ENCODE measurements at places on chromosomes 11 and 22. TPM values are rescaled to one million over a fixed set of nuclear protein-coding genes. Genes with fewer than 3 reads are reported as not detected.

- no peaks in the 10 kb centered on the region for H3K36me3 ChIP-seq
- no peaks in the 10 kb centered on the region for H3K4me1 ChIP-seq
- no peak overlapping the region for H3K27ac ChIP-seq
- no peak for DNase-seq
- H3K27me3 ChIP-seq = no peaks in the 10 kb centered on the region
Observed at GRCh38 chr11:32148895-32149294, 58.0 kb downstream of the RCN1 start.

DNA sequence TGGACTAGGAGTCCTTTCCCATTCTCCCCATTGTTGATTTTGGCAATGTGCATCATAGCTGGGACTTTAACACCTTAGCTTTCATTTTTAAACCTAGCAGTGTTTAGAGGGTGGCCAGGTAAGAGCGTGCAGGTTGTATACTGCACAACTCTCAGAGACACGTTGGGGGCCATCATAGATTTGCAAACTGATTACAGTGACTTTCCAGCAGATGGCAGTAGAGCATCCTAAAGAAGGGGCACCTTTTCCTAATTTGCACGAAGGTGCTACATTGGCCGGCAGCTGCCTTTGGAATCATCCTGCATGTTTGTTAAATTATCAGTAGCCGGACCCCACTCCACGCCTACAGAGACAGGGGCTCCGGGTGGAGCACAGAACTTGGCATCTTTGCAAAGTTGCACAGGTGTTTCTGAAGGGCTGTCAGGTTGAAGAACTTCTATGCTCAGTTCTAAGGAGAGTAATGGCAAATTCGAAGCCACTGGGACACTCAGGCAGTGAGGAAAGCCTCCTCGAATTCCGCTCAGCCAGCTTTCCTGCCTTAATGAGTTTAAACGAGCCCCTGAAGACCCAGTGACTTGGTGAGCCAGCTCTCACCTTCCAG, 7.7 kb downstream of the LHFPL7 start:
- H3K27ac ChIP-seq = no peak overlapping the region
- DNase-seq = peak; percentile 55
- H3K36me3 ChIP-seq = no peaks in the 10 kb centered on the region
- no peaks in the 10 kb centered on the region for H3K27me3 ChIP-seq
- no peak overlapping the region for H3K4me3 ChIP-seq
- no peaks in the 10 kb centered on the region for H3K4me1 ChIP-seq

DNA sequence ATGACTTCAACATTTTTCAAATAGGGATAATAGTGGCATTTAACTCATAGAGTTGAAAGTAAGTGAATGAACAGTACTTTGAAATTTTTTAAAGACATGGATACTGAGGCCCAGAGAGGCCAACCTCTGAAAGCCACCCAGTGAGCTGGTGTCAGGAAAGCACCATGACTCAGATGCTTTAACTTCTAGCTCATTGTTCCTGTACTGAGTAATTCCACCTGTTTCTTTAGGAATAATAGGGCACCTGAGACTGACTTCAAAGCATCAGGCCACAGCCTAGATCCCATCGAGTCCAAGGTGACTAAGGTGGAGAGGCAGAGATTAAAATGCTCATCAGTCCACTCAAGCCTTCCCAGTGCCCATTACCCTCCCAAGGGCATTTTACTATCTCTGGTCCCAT, 491.8 kb upstream of the TENM4 start:
- H3K4me3 ChIP-seq = no peak overlapping the region
- no peaks in the 10 kb centered on the region for H3K4me1 ChIP-seq
- H3K27me3 ChIP-seq = no peaks in the 10 kb centered on the region
- H3K36me3 ChIP-seq = no peaks in the 10 kb centered on the region
- DNase-seq = no peak

The APOBEC3B gene
- 28.1 TPM for total RNA-seq

DNA sequence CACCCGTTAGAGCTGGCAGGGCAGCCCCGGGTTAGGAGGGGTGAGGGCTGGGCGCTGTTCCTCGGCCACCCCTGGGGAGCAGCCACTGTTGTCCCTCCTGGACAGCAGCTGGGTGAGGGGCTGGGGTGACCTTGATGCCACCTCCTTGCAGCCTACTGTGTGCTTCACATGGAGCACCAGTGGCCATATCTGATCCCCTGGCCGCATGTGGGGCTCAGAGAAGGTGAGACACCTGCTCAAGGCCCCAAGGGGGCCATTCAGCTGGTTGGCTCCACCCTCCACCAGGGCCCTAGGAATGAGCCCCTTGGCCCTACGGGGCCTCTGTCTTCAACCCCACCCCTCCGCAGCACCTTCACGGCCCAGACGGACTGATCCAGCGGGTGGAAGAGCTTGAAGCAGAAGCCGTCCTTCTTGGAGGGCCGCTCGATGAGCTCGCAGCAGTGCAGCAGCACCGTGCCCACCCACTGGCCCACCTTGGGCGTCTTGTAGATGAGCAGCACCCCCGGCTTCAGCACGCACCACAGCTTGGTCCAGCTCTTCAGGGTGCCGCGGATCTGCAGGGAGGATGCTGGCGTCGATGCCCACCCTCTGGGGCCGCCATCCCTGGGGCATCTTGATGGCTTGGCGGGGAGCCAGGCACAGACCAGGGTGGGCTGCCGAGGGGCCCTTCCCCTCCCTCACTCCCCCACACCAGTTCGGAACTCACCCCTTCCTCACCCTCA, 44.9 kb downstream of the OSBPL5 start:
- no peak for DNase-seq
- H3K27ac ChIP-seq = no peak overlapping the region
- H3K36me3 ChIP-seq = peaks cover 24% of the 10 kb centered on the region
- H3K4me3 ChIP-seq = no peak overlapping the region

GRCh38 chr11:35302398-35302797, 117.0 kb downstream of the SLC1A2 start:
- H3K4me3 ChIP-seq = no peak overlapping the region
- no peaks in the 10 kb centered on the region for H3K4me1 ChIP-seq
- H3K36me3 ChIP-seq = no peaks in the 10 kb centered on the region
- no peak overlapping the region for H3K27ac ChIP-seq

DNA sequence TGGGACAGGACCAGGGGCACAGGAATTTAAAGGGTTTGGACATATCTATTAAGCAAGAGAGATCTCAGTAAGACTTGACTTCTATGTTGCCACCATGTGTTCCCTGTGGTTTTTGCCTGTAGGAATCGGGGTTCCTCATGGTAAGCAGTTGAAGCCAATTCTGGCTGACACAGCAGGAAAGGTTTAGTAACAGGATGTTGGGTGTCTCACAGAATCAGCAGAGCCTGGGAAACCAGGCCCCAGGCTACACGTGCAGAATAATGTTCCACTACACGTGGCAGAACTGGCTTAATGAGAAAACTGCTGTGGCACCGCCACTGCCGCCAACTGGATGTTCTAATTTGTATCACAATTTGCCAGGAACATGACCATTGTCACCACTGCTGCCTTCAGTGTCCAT, 264.6 kb upstream of the PLET1 start:
- no peak for DNase-seq
- H3K4me1 ChIP-seq = no peaks in the 10 kb centered on the region
- no peak overlapping the region for H3K4me3 ChIP-seq
- H3K27me3 ChIP-seq = no peaks in the 10 kb centered on the region
- H3K27ac ChIP-seq = no peak overlapping the region
- no peaks in the 10 kb centered on the region for H3K36me3 ChIP-seq

GRCh38 chr11:1518301-1518700, 31.7 kb upstream of the MOB2 start:
- no peak overlapping the region for H3K27ac ChIP-seq
- no peaks in the 10 kb centered on the region for H3K4me1 ChIP-seq
- no peak overlapping the region for H3K4me3 ChIP-seq
- DNase-seq = no peak

The TENM4 gene
- 4.3 TPM for total RNA-seq

- peaks cover 8% of the 10 kb centered on the region for H3K36me3 ChIP-seq
- no peaks in the 10 kb centered on the region for H3K27me3 ChIP-seq
- H3K4me1 ChIP-seq = peaks cover 3% of the 10 kb centered on the region
- H3K27ac ChIP-seq = no peak overlapping the region
Observed at GRCh38 chr11:117857734-117858414, 18.6 kb downstream of the FXYD6 start.

- DNase-seq = no peak
- H3K27ac ChIP-seq = no peak overlapping the region
- peaks cover 3% of the 10 kb centered on the region for H3K36me3 ChIP-seq
- H3K27me3 ChIP-seq = no peaks in the 10 kb centered on the region
- H3K4me1 ChIP-seq = no peaks in the 10 kb centered on the region
Observed at GRCh38 chr11:117194267-117194666, 4.9 kb upstream of the TAGLN start.

DNA sequence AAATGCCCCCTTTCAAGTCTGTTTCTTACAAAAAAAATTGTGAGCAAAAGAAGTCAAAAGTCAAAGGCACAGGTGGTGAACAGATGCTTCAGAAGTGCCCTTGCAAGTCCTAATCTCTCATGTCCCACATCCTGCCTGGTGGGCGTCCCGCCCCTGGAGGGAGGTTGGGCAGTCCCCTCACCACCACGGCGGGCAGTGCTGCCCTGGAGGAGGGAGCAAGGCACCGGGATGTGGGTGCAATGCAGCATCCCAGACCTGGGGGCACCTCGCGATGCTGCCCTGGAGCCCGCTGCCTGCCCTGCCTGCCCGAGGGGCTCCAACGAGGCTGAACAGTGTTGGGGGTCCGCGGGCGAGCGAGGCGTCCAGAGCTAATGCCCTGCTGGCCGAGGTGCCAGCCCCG, 15.9 kb downstream of the MRGPRG start:
- DNase-seq = no peak
- H3K4me3 ChIP-seq = peak overlapping the region; percentile 73
- no peak overlapping the region for H3K27ac ChIP-seq
- no peaks in the 10 kb centered on the region for H3K4me1 ChIP-seq
- peaks cover 9% of the 10 kb centered on the region for H3K27me3 ChIP-seq
- no peaks in the 10 kb centered on the region for H3K36me3 ChIP-seq

GRCh38 chr11:32899438-32899837, 6.8 kb downstream of the QSER1 start:
- DNase-seq = no peak
- peaks cover 67% of the 10 kb centered on the region for H3K36me3 ChIP-seq
- H3K4me1 ChIP-seq = peaks cover 13% of the 10 kb centered on the region
- H3K27me3 ChIP-seq = no peaks in the 10 kb centered on the region
- H3K4me3 ChIP-seq = no peak overlapping the region

- H3K27ac ChIP-seq = no peak overlapping the region
- DNase-seq = no peak
- H3K27me3 ChIP-seq = no peaks in the 10 kb centered on the region
- no peaks in the 10 kb centered on the region for H3K36me3 ChIP-seq
Observed at GRCh38 chr22:17951315-17951714, 73.0 kb downstream of the MICAL3 start.

DNA sequence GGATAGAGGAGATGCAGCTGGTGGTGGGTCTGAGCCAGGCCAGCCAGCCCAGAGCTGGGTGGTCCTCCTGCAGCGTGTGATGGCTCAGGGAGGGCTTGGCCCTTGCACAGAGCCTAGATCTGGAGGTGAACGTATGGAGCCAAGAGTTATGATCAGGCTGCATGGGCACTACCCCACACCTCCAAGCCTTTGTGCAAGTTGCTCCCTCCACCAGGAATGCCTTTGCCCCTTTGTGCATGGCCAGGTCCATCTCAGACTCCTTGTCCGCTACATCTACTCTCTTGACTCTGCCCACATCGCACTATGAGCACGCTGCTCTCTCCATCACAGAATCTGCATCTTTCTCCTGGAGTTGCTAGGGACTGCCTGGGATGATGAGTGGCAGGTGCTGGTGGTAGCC, 895.7 kb downstream of the TBC1D22A start:
- H3K36me3 ChIP-seq = peaks cover 29% of the 10 kb centered on the region
- no peaks in the 10 kb centered on the region for H3K4me1 ChIP-seq
- H3K27ac ChIP-seq = no peak overlapping the region
- H3K27me3 ChIP-seq = no peaks in the 10 kb centered on the region

DNA sequence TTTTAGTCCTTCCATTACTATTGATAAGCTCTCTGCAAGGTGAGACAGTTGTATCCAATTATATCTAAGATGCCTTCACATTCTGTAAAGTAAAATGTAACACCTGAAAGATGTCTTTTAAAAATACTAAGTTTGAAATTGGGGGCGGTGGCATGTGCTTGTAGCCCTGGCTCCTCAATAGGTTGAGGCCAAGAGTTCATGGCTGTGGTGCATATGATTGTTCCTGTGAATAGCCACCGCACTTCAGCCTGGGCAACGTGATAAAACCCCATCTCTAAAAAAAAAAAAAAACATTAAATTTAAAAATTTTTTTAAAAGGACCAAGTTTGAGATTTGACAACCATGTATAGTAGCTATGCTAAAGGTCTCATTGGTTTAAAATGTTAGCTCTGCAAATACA, 20.5 kb downstream of the CAPRIN1 start:
- H3K27me3 ChIP-seq = no peaks in the 10 kb centered on the region
- peaks cover 61% of the 10 kb centered on the region for H3K36me3 ChIP-seq

GRCh38 chr22:31605851-31606585, 56.0 kb downstream of the PISD start:
- H3K4me1 ChIP-seq = no peaks in the 10 kb centered on the region
- peaks cover 12% of the 10 kb centered on the region for H3K36me3 ChIP-seq
- no peaks in the 10 kb centered on the region for H3K27me3 ChIP-seq
- H3K4me3 ChIP-seq = no peak overlapping the region

DNA sequence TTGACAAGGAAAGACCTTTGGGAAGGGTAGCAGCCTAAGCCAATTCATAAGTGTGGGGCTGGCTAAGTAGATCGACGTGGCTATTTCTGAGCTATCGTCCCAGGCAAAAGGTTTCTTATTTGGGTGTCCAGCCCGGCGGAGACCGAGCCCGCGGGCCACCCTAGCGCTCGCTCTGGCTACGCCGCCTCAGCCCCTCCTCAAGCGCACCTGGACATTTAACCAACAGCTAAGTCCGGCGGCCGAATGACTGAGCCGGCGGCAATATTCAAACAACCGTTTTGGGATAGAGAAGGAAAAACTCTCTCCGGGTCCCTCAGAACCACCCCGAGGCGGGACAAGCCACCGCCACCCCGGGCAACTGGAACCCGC, 457 bp downstream of the RNF141 start:
- no peak overlapping the region for H3K27ac ChIP-seq
- DNase-seq = peak; percentile 57
- no peaks in the 10 kb centered on the region for H3K36me3 ChIP-seq
- H3K4me3 ChIP-seq = peak overlapping the region; percentile 92

The MRGPRX3 gene
- not detected for total RNA-seq

DNA sequence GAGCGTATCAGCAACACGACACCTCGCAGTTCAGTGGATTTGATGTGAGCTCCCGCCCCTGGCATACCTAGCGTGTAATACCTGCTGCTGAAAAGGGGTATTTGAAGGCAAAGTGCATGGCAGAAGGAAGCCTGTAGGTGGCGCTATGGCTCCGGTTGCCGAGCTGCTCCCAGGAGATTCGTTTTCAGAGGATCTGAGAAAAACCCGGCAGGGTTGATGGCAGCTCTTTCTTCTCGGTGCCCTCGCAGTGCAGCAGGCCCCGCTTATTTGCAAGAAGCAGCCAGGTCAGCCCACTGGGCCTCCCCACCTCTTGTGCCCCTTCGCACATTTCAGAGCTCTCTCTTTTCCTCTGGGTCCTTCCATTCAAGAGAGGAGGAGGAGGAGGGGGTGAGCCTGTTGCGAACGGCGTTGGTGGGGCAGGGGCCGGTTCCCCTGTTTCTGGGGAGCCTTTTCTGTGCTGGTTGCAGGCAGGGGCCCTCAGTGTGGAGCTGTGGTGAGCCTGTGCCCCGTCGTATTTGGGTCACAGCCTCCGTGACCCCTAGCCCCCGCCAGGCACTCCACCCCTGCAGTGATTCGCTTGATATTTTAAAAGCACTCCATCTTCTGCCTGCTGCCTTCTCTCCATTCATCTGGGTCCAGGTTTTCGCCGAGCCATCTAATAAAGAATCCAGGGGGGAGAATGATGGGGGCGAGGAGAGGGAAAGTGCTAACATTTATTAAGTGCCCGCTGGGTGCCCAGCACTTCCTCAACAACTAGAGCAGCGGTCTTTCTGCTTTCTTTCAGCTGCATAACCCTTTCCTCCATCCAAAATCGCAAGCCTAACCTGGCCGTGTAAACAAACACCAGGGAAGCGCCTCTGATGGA, 85.3 kb upstream of the SYT13 start:
- H3K27me3 ChIP-seq = no peaks in the 10 kb centered on the region
- H3K4me1 ChIP-seq = no peaks in the 10 kb centered on the region
- no peaks in the 10 kb centered on the region for H3K36me3 ChIP-seq
- no peak overlapping the region for H3K27ac ChIP-seq

The OR52N4 gene
- total RNA-seq = not detected
